ENCODE measurements at places on chromosomes 7 and 10.

- DNase-seq: no peak
Observed at GRCh38 chr7:141390339-141390738, 160.9 kb upstream of the AGK start.

GRCh38 chr10:16440396-16441133 is 3.8 kb downstream of the PTER start:
- DNase-seq: no peak

DNA sequence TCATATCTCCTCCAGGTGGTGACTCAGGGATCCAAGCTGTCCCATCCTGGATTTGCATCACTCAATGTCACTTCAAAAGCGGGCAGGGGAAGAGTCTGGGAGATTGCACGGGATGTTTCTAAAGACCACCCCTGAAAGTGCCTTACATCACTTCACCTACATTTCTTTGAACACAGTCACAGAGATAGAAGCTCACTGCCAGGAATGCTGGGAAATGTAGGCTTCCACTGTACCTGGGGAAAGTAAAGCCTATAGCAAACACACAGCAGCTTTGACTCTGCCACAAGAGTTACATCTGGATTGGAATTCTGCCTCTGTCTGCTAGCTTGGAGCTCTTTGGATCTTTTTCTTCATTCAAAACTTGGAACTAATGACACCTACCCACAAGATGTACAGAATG is 300.9 kb downstream of the WDR11 start:
- no peak for DNase-seq

- no peak for DNase-seq
Observed at GRCh38 chr10:121674885-121675284, 76.6 kb upstream of the FGFR2 start.

DNA sequence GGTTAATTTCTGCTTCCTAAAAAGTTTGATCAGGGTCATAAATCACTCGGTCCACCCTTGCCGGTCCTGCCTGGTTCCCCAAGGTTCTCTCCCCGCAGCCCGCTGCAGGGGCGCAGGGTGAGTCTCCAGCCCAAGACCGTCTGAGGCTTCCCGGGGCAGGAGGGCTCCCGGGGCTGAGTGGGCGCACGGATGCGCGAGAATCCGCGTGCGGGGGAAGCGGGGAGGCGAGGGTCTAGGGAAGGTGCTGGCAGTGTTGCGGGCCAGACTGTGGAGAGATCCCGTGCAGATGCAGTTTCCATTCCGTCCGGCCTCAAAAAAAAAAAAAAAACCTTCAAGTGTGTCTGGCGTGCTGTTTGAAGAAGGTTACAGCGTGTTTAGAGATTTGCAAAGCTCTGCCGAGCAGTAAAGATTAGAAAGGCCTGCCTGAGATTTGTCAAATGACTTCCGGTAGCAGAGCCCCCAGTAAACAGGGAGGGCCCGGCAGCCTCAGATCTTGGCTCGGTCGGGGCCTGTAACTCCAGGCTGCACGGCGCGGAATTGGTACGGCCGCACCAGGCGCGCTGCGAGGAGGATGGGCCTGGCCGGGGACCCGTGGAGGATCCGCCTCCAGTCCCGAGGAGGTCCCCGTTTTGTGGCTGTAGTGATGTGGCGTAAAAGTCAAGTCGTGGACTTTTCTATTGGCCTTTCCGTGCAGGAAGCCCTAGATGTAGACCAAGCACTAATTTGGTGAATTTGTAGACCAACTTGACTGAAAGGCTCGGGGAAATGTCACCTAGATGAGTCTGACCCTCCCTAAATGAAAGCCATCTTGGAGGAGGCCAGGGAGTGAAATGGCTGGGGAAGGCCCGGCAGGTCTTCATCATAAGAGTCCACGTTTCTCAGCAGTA is 293.2 kb upstream of the NFE2L3 start:
- no peak for DNase-seq

DNA sequence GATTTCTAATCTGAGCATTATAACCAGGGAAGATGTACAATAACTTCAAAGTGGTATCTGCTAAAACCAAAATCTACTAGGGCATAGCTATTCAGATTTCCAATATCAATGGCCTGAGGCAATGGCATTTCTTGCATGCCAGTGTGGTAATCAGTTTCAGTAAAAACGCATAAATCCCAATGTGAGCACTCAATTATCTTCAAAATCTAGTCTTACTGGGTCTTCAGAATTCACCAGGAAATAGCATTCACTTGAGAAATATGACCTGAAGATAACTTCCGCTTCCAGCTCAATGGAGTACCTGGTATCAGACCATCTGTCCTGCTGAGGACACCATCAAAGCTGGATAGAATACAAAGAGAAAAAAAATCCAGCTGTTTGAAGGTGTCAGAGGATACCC is 72.4 kb downstream of the TRIL start:
- no peak for DNase-seq

DNA sequence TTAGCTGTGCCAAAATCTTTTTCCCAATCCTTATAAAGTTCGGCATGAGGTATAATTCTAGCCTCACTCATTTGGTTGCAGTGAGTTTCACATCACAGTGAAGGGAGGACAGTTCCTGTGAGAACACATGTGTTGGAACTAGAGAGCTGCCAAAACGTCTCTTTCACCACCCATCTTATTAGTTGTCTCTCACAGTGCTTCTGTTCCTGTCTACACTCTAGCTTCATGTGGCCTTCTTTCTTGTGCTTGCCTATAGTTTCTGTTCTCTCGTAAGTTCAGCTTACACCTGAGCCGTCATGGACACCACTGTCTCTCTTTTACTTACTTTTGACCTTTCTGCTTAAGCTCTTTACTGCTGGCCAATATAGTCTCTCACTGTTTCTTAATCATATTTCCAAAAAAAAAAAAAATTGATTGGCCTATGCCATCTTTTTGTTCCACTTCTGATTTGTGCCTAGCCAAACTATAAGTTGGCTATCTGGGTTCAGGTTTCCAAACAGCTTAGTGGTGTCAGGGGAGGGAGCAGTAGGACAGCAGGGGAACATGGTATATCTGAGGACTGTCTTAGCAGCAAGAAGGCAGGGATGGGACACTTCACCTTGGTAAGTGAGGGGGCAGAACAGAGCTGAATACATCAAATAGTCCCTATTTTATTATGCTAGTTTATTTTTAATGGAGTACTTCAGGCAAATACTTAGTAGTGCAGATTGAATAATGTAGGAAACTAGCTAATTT is 38.0 kb downstream of the ZNRF2 start:
- DNase-seq: no peak

DNA sequence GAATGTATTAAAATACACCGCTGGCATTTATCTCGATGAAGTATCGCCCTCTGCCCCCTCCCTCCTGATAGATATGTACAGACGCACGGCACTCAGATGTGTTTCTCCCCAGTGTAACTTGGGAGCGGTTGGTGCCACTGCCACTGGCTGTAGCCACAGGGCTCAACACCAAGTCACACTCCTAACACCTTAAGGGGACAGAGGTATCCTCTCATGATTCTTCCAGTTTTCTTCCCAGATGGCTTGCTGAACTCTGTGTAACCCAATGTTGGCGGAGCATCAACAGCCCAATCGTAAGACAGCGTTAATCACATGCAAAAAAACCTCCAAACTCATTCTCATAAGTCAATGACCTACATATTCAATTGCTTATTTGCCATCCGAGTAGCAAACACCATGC is 35.5 kb downstream of the CTBP2 start:
- no peak for DNase-seq

GRCh38 chr7:77746164-77746823 is 50.0 kb downstream of the RSBN1L start:
- DNase-seq: no peak

GRCh38 chr7:22487978-22488642 is 11.9 kb downstream of the STEAP1B start:
- no peak for DNase-seq

DNA sequence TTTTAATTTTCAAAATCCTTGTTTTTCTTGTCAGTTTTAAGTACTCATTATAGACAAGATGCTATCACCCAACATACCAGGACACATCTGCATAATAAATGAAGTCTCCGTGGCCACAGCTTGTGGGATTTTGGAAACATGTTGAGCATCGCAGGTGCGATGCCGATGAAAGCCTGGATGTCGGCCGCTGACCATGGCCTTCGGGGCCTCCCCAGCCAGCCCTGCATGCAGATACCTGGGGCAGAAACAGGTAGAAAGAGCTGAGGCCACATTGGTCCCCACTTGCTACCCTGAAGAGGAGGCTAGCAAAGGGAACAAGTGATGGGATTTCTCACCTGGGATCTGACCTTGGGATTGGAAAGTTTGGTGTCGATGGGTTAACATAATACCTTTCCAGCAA is 123.8 kb downstream of the DOCK1 start:
- DNase-seq: no peak

DNA sequence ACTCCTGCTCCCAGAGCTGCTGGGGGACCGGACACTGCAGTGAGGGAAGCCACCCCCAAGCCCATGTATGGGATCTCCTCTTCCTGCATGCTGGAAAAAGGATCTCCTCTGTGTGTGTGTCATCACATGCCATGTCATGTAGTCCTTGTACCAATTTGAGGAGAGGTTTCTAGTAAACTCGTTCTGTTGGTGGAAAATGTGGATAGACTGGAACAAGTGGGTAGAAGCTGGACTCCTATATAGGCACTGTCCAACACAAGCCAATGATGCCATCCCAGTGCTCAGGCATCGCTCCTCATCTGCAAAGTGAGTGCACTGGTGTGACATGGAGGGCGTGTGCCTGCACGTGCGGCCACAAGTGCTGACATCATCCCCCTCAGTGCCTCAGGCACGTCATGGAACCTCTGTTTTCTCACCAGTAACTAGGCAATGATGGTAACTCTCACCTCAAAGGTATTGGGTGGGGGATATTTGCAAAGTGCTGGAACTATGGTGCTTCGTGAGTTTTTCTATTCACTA is 19.3 kb downstream of the MYO1G start:
- DNase-seq: peak; percentile 46

- DNase-seq: no peak
Observed at GRCh38 chr10:121368347-121369025, 229.8 kb downstream of the FGFR2 start.

GRCh38 chr10:72648301-72648700 is 22.4 kb upstream of the MICU1 start:
- DNase-seq: no peak

DNA sequence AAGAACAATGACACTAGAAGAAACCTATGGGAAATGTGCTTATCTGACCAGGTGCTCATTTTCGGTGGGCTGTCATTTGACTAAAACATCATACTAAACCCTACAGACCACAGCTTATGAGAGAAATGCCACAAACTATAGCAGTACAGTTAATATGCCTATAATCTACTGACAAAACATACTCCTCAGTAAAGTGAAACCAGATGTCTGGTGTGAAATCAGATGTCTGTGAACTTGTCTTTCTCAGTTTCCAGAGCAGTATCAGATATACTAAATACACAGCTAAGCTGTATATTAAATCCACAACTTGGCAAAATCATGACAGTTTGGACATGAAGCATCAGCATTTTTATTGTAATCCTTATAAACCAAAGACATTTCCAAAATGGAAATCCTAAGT is 3.3 kb downstream of the IMMP2L start:
- DNase-seq: no peak

DNA sequence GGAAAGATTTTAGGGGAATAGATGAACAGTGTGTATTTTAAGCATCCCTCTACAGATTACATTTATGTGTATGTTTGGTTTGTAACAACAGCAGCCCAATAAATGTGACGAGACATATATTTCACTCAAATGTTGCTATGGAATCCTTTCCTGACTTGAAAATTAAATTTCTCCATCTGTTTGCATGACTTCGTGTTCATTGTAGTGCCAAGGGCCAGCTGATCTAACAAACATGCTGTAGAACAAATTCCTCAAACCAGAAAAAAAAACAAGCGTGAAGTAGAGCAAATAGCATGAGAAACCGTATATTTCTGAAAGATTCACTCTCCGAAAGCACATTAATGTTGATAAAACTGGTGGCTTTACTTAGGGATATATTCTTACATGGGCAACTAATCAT is 87.8 kb downstream of the NRCAM start:
- no peak for DNase-seq

GRCh38 chr7:102872460-102872859 is 40.3 kb upstream of the LRRC17 start:
- no peak for DNase-seq

DNA sequence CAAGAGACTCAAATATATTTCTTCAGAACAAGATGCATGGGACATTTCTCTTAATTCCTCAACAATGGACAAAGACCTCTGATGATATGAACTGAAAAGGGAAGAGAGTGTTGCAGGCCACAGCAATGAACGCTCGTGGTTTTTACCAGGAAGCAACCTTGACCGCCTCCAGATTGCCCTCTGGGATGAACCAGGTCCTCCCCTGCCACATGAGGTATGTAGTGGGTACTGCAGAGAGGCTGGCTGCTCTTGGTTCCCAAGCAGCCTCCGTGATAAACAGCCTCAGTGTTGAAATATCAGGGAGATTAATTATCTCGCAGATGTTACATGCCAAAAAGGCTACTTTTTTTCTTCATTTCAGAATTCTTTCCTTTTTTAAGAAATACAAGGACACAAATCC is 338.8 kb downstream of the ELMO1 start:
- DNase-seq: no peak
